ENCODE measurements at places on chromosomes 6 and 20.

- DNase-seq = no peak
These were observed 47.4 kb downstream of the CYP39A1 start for GRCh38 chr6:46605091-46605797.

DNA sequence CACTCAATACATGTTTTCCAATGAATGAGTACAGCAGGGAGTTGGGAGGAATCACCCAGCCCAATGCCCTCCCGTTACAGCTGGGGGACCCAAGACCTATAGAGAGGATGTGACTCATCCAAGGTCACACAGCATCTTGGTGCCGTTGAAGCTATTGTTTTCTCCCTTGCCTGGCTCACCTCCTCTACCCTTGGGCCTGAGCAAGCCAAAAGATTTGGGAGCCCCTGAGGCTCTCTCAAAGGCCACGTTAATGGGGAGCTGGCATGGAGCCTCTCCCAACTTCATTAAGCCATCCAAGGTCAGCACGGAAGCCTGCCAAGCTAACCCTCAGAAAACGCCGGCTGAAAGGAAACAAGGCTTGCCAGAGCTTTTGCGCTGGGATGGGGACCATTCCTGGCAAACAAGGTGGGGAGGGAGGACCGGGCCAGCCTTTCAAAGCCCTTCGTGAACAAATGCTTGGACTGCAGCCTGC, 30.4 kb downstream of the KCNB1 start:
- no peak for DNase-seq

GRCh38 chr20:22430746-22431168, 153.6 kb downstream of the FOXA2 start:
- DNase-seq = no peak

GRCh38 chr20:18005170-18005989, 36.6 kb downstream of the MGME1 start:
- no peak for DNase-seq

GRCh38 chr20:2364044-2364443, 16.7 kb upstream of the TGM6 start:
- peak; percentile 25 for DNase-seq

GRCh38 chr6:144602523-144603180, 317.5 kb downstream of the UTRN start:
- DNase-seq = no peak

- DNase-seq = no peak
These were observed 38.8 kb downstream of the CPNE5 start for GRCh38 chr6:36800223-36801076.

All from skeletal muscle cell (primary cell).